Stimulated activated CD8-positive, alpha-beta memory T cell treated with anti-CD3 and anti-CD28 coated beads, Interleukin-4, amount 100 ng/mL, for 1 hour (primary cell): ENCODE measurements at places on chromosomes 7 and 10.

GRCh38 chr10:51348622-51349021 lies 274.3 kb downstream of the PRKG1 start:
- DNase-seq = no peak

GRCh38 chr10:76982671-76983070 lies 654.9 kb downstream of the KCNMA1 start:
- no peak for DNase-seq

- DNase-seq = no peak
Observed at GRCh38 chr7:25926891-25927625, 224.9 kb upstream of the NFE2L3 start.

DNA sequence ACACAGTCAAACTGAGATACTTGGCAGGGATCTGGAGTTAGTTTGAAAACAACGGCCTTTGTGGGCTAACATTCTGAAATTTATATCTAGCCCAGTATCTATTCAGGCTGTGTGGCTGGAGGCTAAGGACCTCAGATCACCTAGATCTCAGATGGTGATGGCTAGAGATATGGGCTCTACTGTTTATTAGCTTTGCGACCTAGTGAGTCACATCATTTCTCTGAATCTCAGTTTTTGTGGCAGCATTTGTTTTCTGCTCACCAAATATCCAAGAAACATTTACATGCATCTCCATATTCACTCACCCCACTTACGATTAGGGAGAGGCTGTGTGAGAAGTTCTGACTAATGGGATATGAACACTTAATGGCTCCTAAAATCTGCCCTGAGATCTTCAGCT lies 503.9 kb downstream of the KIF20B start:
- no peak for DNase-seq

GRCh38 chr7:17732083-17732482 lies 208.2 kb downstream of the SNX13 start:
- no peak for DNase-seq

GRCh38 chr10:95279042-95279820 lies 11.6 kb downstream of the PDLIM1 start:
- DNase-seq = no peak

GRCh38 chr10:14141283-14141682 lies 189.4 kb downstream of the FRMD4A start:
- no peak for DNase-seq

GRCh38 chr7:41882256-41882655 lies 179.4 kb upstream of the INHBA start:
- DNase-seq = no peak

DNA sequence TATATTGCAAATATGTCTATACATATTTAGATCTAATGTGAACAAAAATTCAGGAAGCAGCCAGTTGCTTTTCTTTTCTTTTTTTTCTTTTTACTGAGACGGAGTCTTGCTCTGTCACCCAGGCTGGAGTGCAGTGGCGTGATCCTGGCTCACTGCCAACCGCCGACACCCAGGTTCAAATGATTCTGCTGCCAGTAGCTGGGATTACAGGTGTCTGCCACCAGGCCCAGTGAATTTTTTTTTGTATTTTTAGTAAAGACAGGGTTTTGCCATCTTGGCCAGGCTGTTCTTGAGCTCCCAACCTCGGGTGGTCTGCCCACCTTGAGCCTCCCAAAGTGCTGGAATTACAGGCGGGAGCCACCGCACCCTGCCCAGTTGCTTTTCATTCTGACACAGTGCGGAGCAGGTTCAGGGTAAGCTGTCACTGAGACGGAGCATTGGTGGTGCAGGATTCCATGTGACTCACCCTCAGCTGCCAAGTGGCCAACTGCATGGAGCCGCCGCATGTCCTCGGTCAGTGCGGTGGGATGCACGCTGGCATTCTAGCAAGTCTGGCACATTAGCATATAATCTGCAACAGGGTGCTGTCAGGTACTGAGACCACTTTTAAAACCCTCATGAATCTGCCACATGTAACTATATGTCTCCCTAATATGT lies 362.7 kb downstream of the DNAJB6 start:
- no peak for DNase-seq

GRCh38 chr10:34135515-34135914 lies 679.6 kb downstream of the PARD3 start:
- no peak for DNase-seq
